ENCODE measurements at places on chromosomes 13 and 19. TPM values are rescaled to one million over a fixed set of nuclear protein-coding genes. Genes with fewer than 3 reads are reported as not detected.

Gene LILRB4
- 4.6 TPM for total RNA-seq

DNA sequence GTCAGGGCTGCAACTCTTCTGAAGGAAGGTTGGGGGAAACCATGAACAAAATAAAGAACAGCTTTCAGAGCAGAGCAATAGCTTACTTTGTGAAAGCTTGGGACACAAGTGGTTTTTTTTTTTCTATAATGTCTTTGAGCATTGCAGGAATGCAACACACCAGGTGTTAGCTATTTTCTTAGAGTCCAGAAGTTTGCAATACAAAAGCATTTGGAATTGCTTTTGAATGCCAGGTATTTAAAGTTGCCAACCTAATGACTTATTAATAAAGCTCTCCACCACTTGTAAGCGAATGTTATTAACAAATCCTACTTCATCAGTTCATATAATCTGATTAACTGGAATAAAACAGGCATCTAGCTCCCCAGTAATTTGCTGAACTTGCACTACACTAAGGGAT, 172.6 kb downstream of the NUFIP1 start:
- DNase-seq, result no peak

- no peak for DNase-seq
Observed at GRCh38 chr13:109670776-109671175, 115.6 kb downstream of the IRS2 start.

GRCh38 chr13:112003396-112003795, 63.6 kb upstream of the SOX1 start:
- no peak for DNase-seq

DNA sequence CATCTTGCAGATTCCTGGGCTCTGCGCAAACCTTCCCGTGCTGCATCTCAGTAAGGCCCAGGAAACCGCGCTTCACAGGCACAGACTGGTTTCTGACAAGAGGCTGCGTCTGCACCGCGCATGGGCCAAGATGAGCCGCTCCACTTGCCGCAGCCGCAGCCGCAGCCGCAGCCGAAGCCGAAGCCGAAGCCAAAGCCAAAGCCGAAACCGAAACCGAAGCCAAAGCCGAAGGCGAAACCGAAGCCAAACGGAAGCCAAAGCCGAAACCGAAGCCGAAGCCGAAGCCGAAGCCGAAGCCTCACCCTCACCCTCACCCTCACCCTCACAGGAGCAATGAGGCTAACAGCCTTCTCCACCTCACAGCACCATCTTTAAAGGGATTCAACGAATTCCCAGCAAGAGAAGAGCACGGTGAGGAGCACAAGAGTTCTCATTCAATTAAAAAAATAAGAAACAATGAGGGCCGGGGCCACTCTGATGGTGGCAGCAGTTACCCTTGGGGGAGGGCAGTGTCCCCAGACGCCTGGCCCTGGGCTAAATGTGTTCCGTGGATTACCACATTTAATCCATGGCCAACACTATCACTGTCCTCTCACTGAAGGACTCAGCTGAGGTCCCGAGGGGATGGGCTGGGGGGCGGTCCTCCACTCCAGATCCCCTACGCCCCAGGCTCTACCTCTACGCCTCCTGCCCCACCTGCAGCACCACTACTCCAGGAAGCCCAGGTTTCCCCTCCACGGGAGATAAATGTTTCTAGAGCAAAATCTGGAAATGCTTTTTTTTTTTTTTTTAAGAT, 29.1 kb downstream of the ZNF787 start:
- no peak for DNase-seq
